COR-L47 (cell line): ENCODE measurements at places on chromosomes 7 and 10.

- no peak for DNase-seq
Observed at GRCh38 chr10:118907051-118907450, 122.5 kb upstream of the NANOS1 start.

GRCh38 chr7:84941291-84941690, 245.6 kb downstream of the SEMA3D start:
- DNase-seq, result no peak

DNA sequence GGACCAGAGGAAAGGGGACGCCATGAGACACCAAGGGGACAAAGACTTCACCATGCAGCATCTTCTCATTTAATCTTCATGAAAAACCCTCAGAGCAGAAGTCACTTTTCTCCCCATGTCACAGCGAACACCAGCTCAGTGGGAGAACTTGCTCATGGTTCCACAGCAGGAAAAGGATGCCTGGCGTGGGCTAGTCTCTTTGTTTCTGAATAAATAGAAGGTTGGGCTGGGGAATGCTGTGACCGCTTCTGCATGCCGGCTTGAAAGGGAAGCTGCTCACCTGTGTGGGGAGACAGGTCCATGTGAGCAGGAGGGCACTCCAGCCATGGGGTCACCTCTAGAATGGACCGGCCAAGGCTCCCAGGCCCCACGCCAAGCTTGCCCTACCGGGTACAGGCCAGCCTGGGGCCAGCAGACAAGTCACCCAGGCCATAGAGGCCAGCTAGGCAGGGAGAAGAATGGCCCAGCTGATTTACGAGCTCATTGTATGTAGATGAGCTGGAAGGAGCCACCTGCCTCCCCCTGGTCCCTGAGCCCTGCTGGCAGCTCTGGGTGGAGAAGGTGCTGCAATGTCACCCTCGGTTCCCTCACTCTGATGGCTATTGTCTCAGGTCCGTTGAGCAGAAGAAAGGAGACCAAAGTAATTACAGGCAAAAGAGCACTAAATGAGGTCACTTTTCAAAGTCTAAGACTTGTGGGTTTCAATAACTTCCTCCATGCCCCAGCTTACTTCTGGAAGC, 82.0 kb upstream of the PDZD8 start:
- no peak for DNase-seq

DNA sequence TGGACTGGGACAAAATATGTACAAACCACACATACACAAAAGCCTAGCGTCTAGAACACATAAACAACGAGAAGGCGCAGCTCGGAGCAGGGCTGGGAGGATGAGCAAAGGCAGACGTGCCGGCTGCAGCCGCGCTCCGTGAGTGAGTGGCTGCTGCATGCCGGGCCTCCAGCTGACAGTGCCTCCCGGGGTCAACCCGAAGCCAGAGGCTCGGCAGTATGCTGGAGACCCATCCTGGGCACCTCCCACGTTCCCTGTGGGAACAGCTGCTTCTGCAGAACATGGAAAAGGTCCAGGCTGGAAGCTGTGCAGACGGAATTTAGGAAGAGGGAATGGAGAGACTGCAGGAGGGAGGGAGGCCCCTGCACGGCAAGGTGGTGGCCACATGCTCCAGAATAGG, 3.6 kb upstream of the GPR146 start:
- DNase-seq, result no peak

- no peak for DNase-seq
Observed at GRCh38 chr10:17871036-17871435, 61.9 kb downstream of the MRC1 start.

DNA sequence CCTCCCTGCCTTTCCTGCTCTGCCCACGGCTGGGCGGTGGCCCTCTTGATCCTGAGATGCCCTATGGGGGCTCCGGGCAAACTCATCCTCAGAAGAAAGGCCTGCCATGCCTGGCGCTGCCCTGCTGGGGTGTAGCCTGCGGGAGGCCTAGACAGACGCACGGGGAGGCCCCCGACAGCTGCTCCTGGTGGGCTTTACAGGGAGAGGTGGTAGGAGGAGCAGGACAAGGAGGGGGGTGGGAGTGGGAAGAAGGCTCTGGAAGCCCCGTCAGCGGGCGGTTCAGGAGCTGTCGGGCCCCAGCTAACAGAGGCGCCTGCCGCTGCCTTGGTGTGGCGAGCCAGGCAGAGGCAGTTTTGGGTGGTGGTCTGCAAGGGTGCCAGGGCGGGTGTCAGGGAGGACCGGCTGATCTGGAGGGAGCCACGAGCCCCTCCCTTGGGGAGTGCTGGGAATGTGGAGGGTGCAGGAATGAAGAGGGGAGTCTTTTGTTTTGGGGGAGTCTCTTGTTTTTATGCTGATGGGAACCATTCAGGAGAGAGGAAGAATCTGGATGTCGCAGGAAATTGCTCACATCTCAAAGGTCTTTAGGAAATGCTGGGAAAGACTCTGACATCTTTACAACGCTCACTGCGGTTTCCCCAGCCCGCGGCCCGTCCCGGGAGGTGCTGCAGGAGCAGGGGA, 63.5 kb downstream of the CFAP46 start:
- DNase-seq, result no peak

DNA sequence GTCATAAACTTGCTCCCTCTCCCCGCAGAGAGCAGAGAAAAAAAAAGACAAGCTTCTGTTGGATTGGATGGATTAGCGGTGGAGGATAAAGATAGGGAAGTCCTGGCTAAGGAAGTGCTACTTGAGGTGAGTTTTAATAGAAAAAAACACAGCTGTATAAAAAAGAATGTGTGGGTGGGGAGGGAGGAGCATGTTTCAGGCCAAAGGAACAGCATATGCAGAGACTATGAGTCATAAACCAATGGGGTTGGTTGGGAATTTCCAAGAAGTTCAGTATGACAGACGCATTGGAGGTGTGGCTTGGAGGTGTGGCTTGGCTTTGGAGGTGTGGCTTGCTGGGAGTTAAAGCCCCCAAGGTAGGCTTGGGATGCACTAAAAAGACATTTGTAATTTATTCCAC, 103.0 kb upstream of the LSM8 start:
- DNase-seq, result no peak

DNA sequence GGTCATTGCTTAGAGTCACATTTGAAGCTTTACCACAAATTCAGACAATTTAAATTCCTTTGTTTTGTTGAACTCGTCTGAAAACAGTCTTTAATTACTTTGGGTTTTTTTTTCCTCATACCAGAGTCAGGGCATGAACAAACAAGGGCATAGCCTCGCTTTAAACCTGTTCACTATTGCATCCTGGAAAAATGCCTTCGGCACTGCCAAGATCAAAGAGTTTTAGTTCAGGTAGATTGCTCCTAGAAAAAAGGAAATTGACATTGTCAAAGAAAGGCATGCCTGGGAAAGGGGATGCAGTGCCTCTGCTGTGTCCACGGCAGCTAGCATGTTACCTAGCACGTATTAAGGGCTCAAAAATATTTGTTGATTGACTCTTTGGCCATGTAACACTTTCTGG, 235.1 kb downstream of the ARHGAP21 start:
- DNase-seq, result no peak

GRCh38 chr10:97380516-97380915, 20.6 kb downstream of the RRP12 start:
- DNase-seq, result no peak

GRCh38 chr7:128197989-128198580, 43.0 kb upstream of the LEP start:
- no peak for DNase-seq

DNA sequence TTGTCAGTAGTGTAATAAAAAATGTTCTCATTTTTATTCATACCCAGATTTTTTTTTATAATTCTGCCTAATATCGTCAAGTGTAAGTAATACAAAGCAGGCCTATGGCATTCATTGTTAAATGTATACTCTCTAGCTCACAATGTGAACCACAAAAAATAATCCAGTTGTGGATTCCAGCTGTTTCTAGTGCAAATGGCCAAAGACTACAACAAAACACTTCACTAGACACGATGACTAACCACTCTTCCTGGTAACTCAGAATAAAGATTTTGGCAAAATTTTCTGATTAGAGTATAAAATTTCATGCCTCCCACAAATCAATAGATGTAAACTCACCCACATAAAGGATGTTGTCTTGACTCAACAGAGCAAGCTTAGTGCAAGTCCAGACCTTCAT, 396.6 kb downstream of the DGKB start:
- no peak for DNase-seq

GRCh38 chr7:128908750-128909624, 1.5 kb downstream of the KCP start:
- DNase-seq, result no peak

DNA sequence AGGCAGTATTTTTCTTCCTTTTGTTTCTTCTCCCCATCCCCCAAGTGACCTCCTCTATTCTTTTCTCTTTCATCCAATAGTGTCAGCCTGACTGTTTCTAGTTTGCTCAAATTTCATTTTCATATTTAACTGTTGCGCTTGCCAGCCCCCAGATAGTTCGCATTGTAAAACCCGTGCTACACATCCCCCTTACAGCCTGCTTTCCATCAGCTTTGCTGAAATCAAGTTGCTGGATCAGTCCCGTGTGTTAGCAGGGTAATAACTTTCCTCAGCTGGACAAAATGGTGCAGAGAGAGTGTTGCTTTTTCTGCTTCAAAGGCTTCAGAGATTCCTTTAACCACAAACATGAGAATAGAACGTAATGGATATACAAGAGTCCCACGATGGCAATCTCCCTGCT, 180.6 kb upstream of the NPVF start:
- DNase-seq, result no peak

DNA sequence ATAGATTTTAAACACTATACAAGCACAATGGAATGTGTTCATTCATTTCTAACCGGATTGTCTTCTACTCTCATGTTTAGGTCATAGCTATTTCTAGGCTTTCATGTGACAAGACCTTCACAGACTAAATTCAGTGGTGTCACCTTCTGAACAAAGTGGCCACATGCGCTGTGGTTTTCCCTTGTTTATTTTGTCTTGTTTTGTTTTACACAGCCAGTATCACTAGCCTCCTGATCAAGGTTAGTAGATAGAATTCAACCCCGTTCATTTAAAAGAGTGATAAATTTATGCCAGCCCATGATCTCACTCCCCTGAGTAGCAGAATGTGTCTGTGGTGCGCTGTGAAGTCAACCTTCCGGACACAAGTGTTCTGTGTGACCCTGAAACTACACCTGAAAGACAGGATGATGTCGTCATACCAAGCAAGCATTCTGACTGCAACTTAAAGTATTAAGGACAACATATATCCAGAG, 209.1 kb downstream of the CREB5 start:
- no peak for DNase-seq
